ENCODE measurements at places on chromosomes 4 and X.

DNA sequence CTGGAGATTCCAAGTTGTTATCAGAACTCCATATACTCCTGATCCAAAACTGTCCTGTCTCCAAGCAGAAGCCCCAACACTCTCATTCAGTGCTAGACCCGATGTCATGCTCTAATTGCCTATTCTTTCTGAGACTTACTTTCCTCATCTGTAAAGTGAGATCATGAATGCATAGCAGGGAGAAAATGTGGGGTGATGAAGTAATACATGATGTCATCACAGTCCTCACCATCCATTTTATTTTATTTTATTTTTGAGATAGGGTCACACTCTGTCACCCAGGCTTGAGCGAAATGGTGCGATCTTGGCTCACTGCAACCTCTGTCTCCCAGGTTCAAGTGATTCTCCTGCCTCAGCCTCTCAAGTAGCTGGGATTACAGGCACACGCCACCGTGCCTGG, 1554.0 kb upstream of the ADGRL3 start:
- DNase-seq, result no peak

DNA sequence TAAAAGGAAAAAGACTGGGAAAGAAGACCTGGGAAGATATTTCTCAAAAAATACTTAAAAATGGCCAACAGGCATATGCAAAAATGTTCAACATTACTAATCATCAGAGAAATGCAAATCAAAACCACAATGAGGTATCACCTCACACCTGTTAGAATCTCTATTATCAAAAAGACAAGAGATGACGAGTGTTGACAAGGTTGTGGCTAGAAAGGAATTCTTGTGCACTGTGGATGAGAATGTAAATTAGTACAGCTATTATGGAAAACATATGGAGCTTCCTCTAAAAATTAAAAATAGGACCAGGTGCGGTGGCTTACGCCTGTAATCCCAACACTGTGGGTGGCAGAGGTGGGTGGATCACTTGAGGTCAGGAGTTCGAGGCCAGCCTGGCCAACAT, 50.0 kb downstream of the C4orf46 start:
- no peak for DNase-seq

- no peak for DNase-seq
Observed at GRCh38 chrX:9335251-9335650, 129.6 kb upstream of the TBL1X start.

- no peak for DNase-seq
Observed at GRCh38 chr4:147815741-147816140, 83.9 kb downstream of the ARHGAP10 start.

DNA sequence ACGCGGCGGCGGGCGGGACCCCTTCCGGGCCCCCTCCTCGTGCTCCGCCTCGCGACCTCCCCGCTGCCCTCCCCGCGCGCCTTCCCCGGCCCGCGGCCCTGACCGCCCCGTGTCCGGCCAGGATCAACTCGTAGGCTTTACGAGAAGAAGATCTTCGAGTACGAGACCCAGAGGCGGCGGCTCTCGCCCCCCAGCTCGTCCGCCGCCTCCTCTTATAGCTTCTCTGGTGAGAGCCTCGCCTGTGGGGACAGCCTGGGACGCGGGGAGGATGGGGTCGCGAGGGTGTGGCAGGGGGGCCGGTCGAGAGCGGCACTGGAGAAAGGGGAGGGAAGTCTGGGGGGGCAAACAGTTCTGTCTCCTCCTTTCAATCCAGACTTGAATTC, 465 bp downstream of the EMD start:
- no peak for DNase-seq

DNA sequence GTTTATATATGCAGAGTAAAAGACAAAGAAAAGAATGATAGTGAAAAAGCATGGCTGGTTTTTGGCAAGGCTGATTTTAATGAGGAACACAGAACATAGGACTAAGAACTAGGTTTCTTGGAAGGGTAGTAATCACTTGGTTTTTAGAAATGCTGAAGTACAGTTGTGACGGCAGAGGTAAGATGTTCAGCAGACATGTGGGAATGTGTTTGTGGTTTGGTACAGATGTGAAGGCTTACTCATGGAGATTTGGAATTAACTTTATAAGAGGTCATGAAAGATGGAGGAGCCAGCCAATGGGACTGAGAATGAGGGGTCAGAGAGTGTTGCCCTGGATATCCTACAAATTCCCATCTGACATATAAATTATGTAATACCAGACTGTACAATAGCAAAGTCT, 243.6 kb downstream of the NPFFR2 start:
- DNase-seq, result no peak

DNA sequence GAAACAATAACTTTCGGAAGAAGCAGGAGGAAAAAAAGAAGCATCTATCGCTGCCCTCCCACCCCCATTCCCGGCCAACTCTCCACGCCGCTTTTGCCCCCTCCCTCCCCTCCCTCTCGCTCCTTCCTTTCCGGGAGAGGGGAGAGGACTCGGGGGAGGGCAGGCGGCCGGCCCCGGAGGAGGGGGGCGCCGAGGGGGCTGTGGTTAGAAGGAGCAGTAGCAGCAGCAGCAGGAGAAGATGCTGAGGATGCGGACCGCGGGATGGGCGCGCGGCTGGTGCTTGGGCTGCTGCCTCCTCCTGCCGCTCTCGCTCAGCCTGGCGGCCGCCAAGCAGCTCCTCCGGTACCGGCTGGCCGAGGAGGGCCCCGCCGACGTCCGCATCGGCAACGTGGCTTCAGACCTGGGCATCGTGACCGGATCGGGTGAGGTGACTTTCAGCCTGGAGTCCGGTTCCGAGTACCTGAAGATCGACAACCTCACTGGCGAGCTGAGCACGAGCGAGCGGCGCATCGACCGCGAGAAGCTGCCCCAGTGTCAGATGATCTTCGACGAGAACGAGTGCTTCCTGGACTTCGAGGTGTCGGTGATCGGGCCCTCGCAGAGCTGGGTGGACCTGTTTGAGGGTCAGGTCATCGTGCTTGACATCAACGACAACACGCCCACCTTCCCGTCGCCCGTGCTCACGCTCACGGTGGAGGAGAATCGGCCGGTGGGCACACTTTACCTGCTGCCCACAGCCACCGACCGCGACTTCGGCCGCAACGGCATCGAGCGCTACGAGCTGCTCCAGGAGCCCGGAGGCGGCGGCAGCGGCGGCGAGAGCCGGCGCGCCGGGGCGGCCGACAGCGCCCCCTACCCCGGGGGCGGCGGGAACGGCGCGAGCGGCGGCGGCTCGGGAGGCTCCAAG, 1.3 kb downstream of the PCDH7 start:
- DNase-seq, result peak; percentile 22

GRCh38 chrX:45513042-45513441, 312.4 kb upstream of the DIPK2B start:
- no peak for DNase-seq

GRCh38 chr4:48467891-48468290, 15.3 kb upstream of the SLC10A4 start:
- DNase-seq, result no peak

Measured in RWPE1 (cell line).